Aorta (tissue), 5 donors: ENCODE measurements at places on chromosomes 6 and 20. TPM values are rescaled to one million over a fixed set of nuclear protein-coding genes. Genes with fewer than 3 reads are reported as not detected.

GRCh38 chr6:108736002-108736361 is 112.2 kb upstream of the ARMC2 start:
- no peak for DNase-seq

DNA sequence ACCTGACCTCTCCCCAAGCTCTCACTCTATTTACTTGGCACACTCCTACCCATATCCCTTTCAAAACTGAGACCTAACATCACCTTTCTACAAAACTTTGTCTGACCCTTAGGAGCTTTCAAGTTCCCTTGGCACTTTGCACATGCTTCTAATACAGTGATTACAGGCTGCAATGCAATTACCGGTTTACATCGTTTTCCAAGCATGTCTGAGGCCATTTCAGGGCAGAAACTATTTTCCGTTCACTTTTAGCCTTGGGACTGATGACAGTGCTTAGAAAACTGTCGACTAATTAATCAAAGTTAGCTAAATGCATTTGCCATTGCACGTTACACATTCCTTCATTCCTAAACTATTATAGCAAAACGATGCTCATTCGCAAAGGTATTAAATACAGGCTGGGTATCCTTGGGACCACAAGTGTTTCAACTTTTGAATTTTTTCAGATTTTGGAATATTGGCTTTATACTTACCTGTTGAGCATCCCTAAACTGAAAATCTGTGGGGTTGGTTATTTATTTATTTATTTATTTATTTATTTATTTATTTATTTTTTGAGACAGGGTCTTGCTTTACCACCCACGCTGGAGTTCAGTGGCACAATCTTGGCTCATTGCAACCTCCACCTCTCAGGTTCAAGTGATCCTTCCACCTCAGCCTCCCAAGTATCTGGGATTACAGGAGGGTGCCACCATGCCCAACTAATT is 3.3 kb downstream of the RARS2 start:
- no peak for DNase-seq

GRCh38 chr6:36526066-36526465 is 21.2 kb downstream of the STK38 start:
- no peak for DNase-seq

PCK1 gene
- 0.21 TPM for total RNA-seq

GRCh38 chr6:138502546-138502945 is 3.3 kb upstream of the NHSL1 start:
- DNase-seq = no peak

DNA sequence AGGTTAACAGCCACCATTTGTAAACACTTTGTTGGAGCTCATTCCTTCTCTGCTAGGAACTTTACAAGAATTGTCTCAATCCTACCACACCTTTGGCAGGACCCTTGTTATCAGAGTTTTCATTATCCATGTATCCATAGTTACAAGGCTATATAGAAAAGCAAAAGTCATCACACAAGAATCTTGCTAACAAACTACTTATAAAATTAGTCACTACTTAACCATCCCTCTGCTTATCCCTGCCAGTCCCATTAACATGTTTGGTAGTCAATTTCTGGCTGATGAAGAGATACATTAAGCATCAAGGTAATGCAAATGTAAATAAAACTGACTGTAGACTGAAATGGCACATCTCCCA is 10.4 kb downstream of the ZSWIM3 start:
- no peak for DNase-seq

- no peak for DNase-seq
Observed at GRCh38 chr6:23246896-23247295, 677.5 kb downstream of the HDGFL1 start.

NFATC2 gene
- total RNA-seq = 11.7 TPM

MRPL2 gene
- total RNA-seq = 33.6 TPM

GINS1 gene
- 1.2 TPM for total RNA-seq

DNA sequence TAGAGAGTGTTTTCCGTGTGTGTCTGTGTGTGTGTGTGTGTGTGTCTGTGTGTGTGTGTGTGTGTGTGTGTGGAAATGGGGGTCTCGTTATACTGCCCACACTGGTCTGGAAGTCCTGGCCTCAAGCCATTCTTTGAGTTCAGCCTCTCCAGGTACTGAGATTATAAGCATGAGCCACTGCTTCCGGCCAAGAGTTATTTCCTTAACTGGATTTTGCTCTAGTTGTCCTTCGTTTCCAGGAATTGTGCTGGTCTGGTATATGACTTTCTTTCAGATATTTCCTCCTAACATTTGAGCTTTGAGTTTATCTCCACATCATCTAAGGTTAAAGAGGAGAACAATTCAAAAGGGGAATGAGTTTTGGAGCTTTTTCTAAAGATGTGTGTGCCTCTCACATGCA is 124.8 kb downstream of the SH3BGRL2 start:
- DNase-seq = no peak

DNA sequence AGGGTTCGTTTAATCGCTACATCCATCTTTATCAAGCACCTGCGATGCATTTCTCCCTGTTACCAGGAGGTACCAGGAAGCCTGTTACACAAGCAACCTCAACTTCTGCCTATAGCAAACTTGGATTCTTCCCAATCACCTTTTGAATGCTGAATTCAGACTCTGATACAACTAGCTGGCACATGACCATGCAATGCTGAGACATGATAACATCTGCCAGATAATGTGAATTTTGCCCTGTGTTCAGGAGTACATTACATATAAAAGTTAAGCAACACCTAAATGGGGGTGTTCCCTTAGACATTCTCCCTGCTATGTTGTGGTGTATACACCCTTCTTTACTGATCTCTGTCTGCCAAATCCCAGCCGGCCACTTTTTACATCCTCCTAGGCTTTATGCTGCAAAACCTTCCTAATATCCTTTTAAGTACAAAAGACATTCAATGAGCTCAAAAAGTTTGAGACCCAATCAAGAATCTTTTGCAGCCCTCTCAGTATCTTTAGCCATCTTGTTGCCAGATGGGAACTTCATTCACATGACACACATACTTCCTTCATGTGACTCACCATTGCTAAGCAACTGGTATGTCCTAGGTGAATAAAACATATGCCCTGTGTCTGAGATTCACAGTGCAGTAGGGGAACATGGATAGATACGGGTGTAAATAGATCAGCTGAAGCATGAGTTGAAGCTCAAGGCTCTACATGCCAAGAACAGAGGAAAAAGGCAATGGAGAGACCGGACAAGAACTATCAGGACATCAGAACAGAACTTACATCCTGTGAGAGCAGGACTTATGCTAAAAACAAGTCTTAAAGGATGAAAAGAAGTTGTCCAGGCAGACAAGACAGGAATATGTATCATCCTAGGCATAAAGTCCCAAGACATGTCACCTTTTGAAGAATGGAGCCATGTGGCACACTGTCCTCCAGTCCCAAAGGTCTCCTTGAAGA is 84.3 kb downstream of the ZHX3 start:
- no peak for DNase-seq

- DNase-seq = no peak
Observed at GRCh38 chr6:152124429-152125074, 317.1 kb downstream of the ESR1 start.

DNA sequence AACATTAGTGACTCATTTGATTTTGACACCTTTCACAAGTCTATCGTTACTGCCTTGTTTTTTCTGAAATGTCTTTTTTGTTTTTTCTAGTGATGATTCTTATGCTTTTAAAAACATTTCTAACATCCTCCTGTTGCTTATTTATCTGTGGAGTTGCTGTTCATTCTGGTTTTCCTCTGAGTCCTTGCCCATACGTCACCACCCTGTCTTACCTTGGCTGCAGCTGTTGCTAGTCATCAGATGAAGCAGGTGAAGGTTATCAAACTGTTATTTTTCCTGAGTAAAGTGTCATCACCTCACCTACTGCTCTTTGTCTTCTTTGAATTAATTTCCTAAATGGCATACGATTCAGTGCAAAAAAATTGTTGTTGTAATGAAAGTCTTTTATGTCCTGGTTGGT is 376.6 kb downstream of the GRIK2 start:
- DNase-seq = no peak

SIRPB2 gene
- 12.9 TPM for total RNA-seq

SLC2A10 gene
- 25.6 TPM for total RNA-seq

GRCh38 chr20:31606804-31607639 is 1.9 kb downstream of the ID1 start:
- DNase-seq = no peak

GRCh38 chr6:34959224-34959623 is 70.2 kb downstream of the ANKS1A start:
- DNase-seq = no peak

GRCh38 chr6:13431861-13432465 is 55.4 kb downstream of the GFOD1 start:
- DNase-seq = no peak

RBM39 gene
- 293 TPM for total RNA-seq

DNA sequence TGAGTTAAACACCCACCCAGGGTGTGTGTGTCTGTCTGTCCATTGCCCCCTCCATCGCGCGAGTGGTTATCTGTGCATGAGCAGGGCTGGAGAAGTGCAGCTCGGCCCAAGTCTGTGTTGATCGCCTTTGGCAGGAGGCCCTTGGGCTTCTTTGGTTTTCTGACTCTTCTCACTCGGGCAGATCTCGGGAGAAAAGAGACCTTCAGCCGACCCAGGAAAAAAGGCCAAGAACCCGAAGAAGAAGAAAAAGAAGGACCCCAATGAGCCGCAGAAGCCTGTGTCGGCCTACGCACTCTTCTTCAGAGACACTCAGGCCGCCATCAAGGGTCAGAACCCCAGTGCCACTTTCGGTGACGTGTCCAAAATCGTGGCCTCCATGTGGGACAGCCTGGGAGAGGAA is 132.9 kb downstream of the JPH2 start:
- peak; percentile 17 for DNase-seq

DNA sequence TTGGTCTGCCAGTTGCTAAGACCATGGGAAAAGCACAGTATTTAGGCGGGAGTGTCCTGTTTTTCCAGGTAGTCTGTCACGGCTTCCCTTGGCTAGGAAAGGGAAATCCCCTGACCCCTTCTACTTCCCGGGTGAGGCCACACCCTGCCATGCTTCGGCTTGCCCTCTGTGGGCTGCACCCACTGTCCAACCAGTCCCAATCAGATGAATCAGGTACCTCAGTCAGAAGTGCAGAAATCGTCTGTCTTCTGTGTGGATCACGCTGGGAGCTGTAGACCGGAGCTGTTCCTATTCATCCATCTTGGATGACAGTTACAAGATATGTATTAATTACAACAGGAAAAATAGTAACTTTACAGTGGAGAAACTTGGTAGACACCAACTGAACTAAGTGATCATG is 188.2 kb downstream of the TPBG start:
- DNase-seq = no peak

FOXQ1 gene
- total RNA-seq = not detected

GDAP1L1 gene
- not detected for total RNA-seq

- no peak for DNase-seq
Observed at GRCh38 chr20:32344835-32345506, 13.2 kb upstream of the ASXL1 start.

TBPL1 gene
- total RNA-seq = 21.3 TPM

DNA sequence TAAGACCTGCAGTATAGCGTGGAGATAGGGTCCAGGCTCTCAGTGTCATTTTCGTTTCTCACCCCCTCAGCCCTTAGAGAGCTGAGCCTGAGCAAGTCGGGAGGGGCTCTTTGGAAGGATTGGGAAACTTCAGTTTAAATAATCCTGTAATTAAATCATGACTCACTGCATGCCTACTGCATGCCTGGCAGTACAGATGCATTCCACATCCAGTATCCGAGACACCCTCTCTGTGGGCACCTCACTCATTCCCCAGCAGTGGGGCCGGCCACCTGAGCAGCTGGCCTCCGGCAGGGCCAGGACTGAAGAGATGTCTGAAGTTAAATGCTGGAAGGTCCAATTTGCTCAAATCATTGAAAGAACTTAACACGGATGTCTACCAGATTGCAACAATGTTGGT is 316.6 kb downstream of the THBS2 start:
- DNase-seq = no peak

- DNase-seq = no peak
Observed at GRCh38 chr6:97732045-97732444, 449.0 kb upstream of the MMS22L start.

DNA sequence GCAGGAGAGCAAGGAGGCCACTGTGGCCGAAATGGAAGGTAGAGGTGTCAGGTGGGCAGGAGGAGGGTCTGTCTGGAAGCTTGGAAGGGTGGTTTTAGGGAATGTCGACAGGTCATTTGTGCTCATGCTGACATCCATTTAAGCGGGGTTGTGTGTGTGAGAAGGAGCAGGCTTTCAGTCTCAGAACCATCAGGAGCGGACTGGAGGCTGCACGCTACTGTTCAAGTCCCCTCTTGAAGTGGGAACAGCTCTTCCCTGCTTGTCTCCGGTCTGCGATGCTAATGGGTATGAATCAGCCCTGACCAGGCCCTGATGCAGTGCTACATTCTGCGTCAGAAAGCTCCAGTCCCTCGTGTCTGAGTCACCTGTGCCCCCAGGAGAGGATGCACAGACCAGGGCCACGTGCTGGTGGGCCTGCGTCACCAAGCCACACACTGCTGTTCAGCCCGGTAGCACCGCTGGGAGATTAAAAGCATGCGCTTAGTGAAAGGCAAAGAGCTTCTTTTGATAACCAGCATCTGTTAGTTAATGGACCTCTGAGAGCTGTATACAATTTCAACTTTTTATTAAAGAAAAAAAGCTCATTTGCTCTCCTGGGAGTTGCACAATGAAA is 58.0 kb downstream of the APCDD1L start:
- no peak for DNase-seq

DNA sequence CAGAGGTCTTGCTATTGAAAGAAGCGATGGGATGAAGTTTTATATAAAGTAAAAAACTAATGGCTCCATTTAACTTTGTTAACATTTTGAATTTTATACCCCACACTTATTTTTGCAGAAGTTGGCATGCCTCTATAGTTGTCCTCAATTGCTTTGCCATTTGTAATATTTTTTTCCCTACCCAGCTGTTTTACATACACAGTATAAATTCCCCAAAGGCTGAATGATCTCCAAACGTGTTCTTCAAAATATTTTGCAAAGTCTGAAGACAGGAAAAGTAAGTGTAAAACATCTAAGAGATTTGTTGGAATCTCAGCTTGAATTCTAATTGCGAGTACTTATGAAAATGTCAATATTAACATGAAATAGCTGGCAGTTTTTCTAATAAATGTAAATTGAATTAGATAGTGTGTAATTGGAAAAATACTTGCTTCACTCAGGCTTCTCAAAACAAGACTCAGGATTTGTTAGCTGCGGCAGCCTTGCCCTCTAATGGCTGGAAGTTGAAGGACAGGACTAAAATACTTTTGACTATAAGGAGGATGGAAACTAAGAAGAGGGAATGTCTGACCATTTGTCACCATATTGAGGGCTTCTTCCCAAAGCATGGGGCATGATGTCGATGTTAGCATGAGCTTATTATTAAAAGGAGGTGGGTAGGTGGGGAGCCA is 226.8 kb downstream of the UST start:
- DNase-seq = no peak

PERP gene
- total RNA-seq = 14.8 TPM

SLC17A2 gene
- not detected for total RNA-seq

GRCh38 chr6:159128978-159129377 is 40.2 kb upstream of the FNDC1 start:
- no peak for DNase-seq

DNA sequence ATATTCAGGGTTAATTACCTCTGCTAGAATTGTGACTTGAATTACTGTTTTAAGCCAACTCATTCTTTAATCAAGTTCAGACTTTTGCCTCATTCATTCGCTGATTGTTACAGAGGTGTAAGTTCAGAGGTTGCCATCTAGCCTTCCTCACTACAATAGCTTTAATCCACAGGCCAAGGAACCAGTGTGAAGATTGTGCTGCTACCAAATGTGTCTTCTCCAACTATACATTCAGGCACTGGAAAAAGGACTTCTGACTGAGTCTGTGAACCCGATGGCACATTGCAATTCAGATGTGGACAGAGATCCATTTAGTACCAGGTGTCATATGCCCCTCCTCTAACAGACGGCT is 111.2 kb upstream of the ADGRF1 start:
- DNase-seq = no peak

LKAAEAR1 gene
- total RNA-seq = not detected

GRCh38 chr6:134169871-134170486 is 117.6 kb upstream of the SLC2A12 start:
- DNase-seq = no peak
